H1 (cell line): ENCODE measurements at places on chromosomes 12 and 14. TPM values are rescaled to one million over a fixed set of nuclear protein-coding genes. Genes with fewer than 3 reads are reported as not detected.

TEAD4 gene
- total RNA-seq = 116 TPM in 2 replicates

TOMM20L gene
- total RNA-seq = not detected in 2 replicates

TPH2 gene
- total RNA-seq = 0.90 and 1.1 TPM in 2 replicates

HCAR1 gene
- not detected in 2 replicates for total RNA-seq

DNA sequence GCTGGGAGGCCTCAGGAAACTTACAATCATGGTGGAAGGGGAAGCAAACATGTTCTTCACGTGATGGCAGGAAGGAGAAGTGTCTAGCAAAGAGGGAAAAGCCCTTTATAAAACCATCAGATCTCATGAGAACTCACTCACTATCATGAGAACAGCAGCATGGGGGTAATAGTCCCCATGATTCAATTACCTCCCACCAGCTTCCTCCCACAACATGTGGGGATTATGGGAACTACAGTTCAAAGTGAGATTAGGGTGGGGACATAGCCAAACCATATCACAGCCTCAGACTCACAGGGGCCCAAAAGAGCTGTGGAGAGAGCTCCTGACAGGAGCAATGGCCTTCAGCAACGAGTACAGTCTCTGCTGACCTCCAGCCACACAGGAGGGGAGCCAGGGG lies 151.4 kb downstream of the GXYLT1 start:
- no peak for DNase-seq
- H3K4me3 ChIP-seq = no peak overlapping the region
- H3K27me3 ChIP-seq = no peaks in the 10 kb centered on the region
- H3K27ac ChIP-seq = no peak overlapping the region
- H3K4me1 ChIP-seq = no peaks in the 10 kb centered on the region

DNA sequence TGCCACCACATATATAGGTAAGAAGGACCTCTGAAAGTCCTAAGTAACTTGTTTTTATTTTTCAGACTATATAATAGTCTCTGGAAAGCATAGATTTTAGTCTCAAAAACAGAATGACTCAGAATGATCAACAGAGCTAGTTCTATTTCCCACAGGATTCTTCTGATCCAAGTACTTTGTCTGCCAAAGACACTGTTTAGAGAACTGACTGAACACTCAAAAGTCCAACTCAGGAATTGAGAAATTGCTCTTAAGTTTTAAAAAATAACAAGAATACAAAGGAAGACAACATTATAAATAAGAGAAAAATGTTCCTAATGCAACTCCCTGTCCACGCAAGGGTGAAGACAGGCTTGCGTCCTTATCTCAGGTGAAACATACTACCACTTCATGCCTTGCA lies 29.0 kb downstream of the LGMN start:
- H3K27me3 ChIP-seq = no peaks in the 10 kb centered on the region
- no peak overlapping the region for H3K27ac ChIP-seq
- no peaks in the 10 kb centered on the region for H3K36me3 ChIP-seq
- H3K4me3 ChIP-seq = no peak overlapping the region
- no peaks in the 10 kb centered on the region for H3K4me1 ChIP-seq

DNA sequence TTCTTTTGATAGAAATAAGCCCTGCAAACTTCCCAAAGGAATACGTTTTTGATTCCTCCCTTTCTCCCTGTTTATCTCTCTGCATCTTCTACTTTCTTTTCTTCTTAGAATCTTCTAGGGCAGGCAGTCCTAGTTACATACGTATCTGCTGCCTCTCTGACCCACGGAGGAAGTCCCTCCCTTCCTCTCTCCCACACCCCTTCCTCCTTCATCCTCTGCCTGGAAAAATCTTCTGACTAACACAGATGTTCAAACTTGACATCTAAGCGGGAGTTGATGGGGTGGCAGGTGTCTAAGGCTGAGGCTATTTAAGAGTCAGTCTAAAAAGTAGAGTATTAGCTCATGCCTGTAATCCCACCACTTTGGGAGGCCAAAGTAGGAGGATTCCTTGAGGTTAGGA lies 88.6 kb downstream of the MAP1LC3B2 start:
- DNase-seq = no peak
- no peaks in the 10 kb centered on the region for H3K4me1 ChIP-seq

- H3K36me3 ChIP-seq = no peaks in the 10 kb centered on the region
- no peaks in the 10 kb centered on the region for H3K27me3 ChIP-seq
- DNase-seq = no peak
- no peaks in the 10 kb centered on the region for H3K4me1 ChIP-seq
- H3K4me3 ChIP-seq = no peak overlapping the region
These were observed 343.4 kb downstream of the ADAMTS20 start for GRCh38 chr12:43208627-43209026.

DNA sequence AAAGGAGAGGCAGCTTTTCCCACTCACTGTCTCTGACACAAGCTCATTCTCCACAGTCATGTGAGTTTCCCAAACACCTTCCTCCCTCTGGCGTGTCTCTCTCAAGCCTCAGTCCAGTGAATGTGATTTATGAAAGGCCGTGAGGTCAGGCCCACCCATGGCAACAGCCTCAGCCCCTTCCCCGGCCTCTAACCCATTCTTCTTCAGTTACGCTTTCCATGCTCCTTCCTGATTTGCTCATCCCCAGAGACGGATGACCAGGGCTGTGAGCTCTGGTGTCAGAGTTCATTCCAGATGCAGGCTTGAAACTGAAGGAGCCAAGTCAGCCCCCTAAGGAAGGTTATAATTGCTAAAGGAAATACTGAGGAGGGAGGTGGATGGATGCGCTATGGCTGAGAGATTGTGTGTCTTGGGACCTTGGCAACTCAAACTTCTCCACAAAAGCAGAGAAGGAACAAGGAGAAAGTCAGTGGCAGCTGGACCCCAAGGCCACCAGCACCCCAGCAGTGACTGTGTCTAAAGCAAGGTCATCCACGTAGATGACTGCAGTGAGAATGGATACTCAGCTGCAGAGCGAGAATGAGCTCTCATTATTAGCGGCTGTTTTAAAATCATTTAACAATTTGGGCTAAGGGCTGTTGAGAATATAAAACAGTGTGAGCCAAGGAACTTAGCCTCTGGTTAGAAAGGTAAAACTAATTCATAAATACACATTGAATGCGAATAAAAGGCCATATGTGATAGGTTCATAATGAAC lies 84.1 kb downstream of the FBXL14 start:
- H3K27me3 ChIP-seq = no peaks in the 10 kb centered on the region
- no peaks in the 10 kb centered on the region for H3K36me3 ChIP-seq
- no peaks in the 10 kb centered on the region; the same call in 1 of the 2 replicates for H3K4me1 ChIP-seq
- DNase-seq = peak; percentile 10
- no peak overlapping the region for H3K4me3 ChIP-seq

- H3K27me3 ChIP-seq = no peaks in the 10 kb centered on the region
- H3K4me3 ChIP-seq = peak overlapping the region; percentile 96
- peak overlapping the region; percentile 93 for H3K27ac ChIP-seq
- no peak for DNase-seq
These were observed 711 bp downstream of the MARS1 start for GRCh38 chr12:57488402-57489156.

DNA sequence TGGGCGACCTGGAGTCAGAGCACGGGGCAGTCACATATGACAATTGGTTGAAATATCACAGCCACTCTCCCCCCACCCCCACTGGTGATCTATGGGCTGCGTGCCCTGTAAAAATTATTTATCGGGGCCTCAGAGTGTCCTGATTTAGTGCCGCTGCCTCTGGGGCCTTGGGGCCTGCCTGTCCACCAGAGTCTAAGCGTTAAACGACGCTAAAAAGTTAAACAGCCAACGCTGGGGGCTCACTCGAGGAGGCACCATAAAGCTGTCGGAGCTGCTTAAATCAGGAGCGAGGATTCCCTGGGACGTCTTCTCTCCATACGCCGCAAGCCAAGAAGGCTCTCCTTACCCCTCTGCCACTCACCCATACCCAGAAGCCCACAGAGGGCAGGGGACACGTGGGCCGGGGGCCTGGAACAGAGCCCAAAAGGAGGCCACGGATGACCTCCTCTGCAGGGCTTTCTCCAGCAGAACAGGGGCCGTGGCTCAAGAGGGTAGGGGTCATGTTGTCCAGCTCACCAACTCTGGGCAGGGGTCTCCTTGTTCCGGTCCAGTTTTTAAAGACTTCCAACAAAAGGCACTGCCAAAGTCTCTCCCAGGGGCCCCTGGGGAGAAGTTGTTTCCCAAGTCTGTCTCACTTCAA lies 42.2 kb downstream of the SMUG1 start:
- H3K4me3 ChIP-seq = no peak overlapping the region
- DNase-seq = no peak
- H3K27ac ChIP-seq = no peak overlapping the region
- peaks cover 3% of the 10 kb centered on the region; the same call in 1 of the 2 replicates for H3K4me1 ChIP-seq
- H3K27me3 ChIP-seq = peaks cover 6% of the 10 kb centered on the region

DNA sequence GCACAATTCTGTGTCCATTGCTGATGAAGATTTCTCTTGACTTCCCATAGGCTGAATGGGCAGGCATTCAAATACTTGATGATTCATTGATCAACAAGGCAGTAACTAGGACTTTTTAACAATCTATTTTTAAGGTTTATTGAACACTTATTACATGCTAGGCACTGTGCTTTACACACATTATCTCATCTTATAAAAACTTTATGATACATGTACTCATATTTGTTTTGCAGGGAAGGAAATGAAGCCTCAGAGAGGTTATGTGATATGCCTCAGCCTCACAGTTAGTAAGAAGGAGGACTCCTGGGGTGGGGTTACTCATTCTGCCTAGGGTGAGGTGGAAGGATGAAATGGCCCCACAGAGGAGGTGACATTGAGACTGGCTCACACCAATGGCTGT lies 12.9 kb upstream of the EMP1 start:
- no peaks in the 10 kb centered on the region for H3K36me3 ChIP-seq
- H3K4me1 ChIP-seq = no peaks in the 10 kb centered on the region
- H3K27ac ChIP-seq = no peak overlapping the region
- H3K4me3 ChIP-seq = no peak overlapping the region
- DNase-seq = no peak
- H3K27me3 ChIP-seq = no peaks in the 10 kb centered on the region
